ENCODE measurements at places on chromosomes 6 and 20. TPM values are rescaled to one million over a fixed set of nuclear protein-coding genes. Genes with fewer than 3 reads are reported as not detected.

DNA sequence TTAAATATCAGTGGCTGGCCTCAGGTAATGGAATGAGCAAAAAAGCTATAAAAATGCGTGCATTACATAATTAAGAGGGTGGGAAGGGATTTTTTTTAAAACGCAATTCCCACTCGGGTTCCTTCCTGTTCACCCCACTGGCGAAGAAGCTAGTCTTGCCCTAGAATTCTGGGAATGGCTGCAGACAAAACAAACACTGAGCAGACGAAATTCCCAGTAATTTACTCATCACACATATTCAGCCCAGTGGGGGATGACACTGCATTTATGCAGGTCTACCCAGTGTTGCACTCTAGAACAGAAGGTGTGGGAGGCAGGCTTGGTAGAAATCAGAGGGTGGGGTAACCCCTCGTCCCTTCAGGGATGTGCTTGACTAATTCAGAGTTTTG, 2695.0 kb upstream of the DEFB115 start:
- H3K27ac ChIP-seq: peak overlapping the region; percentile 86
- H3K4me3 ChIP-seq: peak overlapping the region; percentile 54
- peaks cover 22% of the 10 kb centered on the region for H3K4me1 ChIP-seq
- peak; percentile 89 for DNase-seq

Gene ENPP1
- polyA plus RNA-seq: 34.2 TPM

Gene LY86
- not detected for polyA plus RNA-seq

- H3K27me3 ChIP-seq: no peaks in the 10 kb centered on the region
- peaks cover 27% of the 10 kb centered on the region for H3K4me1 ChIP-seq
- H3K4me3 ChIP-seq: no peak overlapping the region
- peaks cover 11% of the 10 kb centered on the region for H3K36me3 ChIP-seq
- H3K27ac ChIP-seq: no peak overlapping the region
Measured at GRCh38 chr6:57216235-57217101, 5.6 kb downstream of the RAB23 start.

Gene NR2E1
- polyA plus RNA-seq: not detected

Gene LY6G6F
- not detected for polyA plus RNA-seq

Gene GINS1
- polyA plus RNA-seq: 4.4 TPM

Gene BPIFA2
- not detected for polyA plus RNA-seq

- H3K27me3 ChIP-seq: peaks cover 51% of the 10 kb centered on the region
- peaks cover 6% of the 10 kb centered on the region for H3K4me1 ChIP-seq
- DNase-seq: no peak
- H3K36me3 ChIP-seq: no peaks in the 10 kb centered on the region
Measured at GRCh38 chr6:21665392-21666200, 72.0 kb downstream of the SOX4 start.

DNA sequence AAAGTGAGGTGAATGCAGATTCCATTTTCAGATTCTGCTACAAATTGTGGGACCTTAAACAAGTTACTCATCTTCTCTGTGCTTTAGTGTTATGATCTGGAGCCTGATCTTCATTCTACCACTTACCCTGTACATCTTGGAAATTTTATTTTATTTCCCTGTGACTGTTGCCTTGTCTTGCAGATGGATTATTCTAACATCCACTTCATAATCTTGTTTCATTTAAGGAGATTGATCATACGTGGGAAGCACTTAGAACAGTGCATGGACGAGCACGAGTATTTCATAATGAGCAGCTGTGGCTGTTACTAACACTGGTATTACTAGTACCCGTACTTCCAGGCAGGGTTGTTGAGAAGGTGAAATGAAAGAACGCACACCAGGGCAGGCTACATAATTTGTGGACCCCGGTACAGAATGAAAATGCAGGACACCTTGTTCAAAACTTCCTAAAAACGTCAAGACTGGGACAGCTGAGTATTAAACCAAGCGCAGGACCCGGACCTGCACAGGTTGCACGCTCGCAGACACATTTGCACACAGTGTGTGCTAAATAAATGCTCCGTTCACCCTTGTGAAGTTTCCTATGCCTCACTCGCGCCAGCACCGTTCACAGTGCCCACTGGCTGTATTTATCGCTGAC, 535 bp upstream of the CCDC170 start:
- H3K27ac ChIP-seq: no peak overlapping the region
- peak; percentile 55 for DNase-seq
- H3K36me3 ChIP-seq: no peaks in the 10 kb centered on the region

Gene FBXO9
- 56.5 TPM for polyA plus RNA-seq

DNA sequence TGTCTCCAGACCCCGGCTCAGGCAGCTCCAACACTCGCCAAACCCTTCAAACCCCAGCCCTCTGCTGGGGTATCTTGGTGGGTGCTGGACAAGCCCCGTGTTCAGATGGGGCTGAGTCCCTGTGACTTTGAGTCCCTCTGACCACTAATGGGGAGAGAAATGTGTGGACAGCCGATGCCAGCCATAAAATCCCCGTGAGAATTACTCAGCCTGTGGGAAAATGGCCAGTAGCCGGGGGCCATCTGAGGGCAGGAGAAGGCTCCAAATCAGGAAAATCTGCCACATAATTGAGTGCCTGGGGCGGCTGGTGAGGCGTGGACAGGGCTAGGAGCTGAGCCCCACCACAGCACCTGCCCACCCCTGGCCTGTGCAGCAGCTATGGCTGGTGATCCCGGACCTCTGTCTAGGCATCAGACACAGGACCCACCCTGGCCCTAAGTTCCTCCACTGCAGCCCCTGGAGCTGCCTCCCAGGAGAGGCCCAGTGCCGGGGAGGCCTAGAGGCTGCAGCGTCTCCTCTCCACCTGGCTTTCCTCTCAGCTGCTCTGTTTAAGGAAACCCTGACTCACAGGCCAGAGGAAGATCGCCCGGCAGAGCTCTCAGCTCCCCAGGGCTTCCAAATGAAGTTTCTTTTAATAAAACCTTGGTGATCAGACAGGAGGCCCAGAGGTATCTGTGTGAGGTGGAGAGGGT, 53.7 kb upstream of the SLCO4A1 start:
- peaks cover 21% of the 10 kb centered on the region for H3K4me1 ChIP-seq
- H3K27ac ChIP-seq: no peak overlapping the region
- H3K27me3 ChIP-seq: peaks cover 7% of the 10 kb centered on the region
- H3K36me3 ChIP-seq: no peaks in the 10 kb centered on the region
- H3K4me3 ChIP-seq: no peak overlapping the region

Gene HLA-DRB1
- 0.21 TPM for polyA plus RNA-seq

DNA sequence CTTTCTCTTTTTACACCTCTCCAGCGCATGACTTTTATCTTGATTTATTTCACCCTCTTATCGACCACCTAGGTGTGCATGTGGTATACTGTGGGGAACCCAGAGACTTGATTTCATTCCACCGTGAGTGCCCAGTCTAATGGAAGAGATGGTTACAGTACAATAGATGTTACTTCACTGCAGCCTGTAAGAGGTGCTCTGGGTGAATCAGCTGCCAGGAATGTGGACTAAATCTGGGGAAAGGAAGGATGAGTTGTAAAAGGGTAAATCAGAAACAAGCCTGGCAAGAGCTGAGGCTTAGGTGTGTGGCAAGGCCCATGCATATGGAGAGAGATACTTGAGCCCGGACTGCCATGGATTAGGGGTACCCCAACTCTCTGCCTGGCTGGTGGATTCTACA, 7.4 kb downstream of the STK35 start:
- H3K27ac ChIP-seq: peak overlapping the region; percentile 69
- no peak overlapping the region for H3K4me3 ChIP-seq
- H3K4me1 ChIP-seq: peaks cover 37% of the 10 kb centered on the region

- H3K27ac ChIP-seq: no peak overlapping the region
- H3K4me3 ChIP-seq: no peak overlapping the region
- H3K4me1 ChIP-seq: no peaks in the 10 kb centered on the region
- DNase-seq: no peak
- H3K27me3 ChIP-seq: peaks cover 13% of the 10 kb centered on the region
Measured at GRCh38 chr6:47440719-47441118, 36.9 kb upstream of the CD2AP start.

GRCh38 chr6:105890521-105891244, 195.5 kb upstream of the PRDM1 start:
- H3K27me3 ChIP-seq: no peaks in the 10 kb centered on the region
- H3K27ac ChIP-seq: no peak overlapping the region
- peaks cover 8% of the 10 kb centered on the region for H3K4me1 ChIP-seq

- H3K4me3 ChIP-seq: no peak overlapping the region
- H3K27me3 ChIP-seq: no peaks in the 10 kb centered on the region
- H3K27ac ChIP-seq: no peak overlapping the region
- 0 out of 2 replicates have a peak, but pooled peaks cover 6% of the 10 kb centered on the region for H3K36me3 ChIP-seq
Measured at GRCh38 chr6:142857233-142857761, 87.7 kb downstream of the HIVEP2 start.

Gene COX4I2
- polyA plus RNA-seq: not detected

Gene MATN4
- polyA plus RNA-seq: not detected

DNA sequence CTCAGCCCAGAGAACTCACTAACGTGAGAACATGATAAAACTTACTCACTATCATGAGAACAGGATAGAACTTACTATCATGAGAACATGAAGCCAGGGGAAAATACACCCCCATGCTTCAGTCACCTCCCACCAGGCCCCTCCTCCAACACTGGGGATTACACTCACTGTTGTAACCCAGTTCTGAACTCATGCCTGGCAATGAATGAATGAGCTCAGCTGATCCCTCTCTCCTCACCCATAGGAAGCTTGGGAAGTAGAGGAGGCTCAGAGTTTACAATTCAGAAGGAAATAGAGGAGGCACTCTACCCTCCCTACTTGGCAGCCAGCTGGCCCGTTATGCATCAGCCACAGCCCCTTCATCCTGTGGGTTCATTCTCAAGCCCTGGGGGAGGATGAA, 102.5 kb downstream of the EYA2 start:
- no peaks in the 10 kb centered on the region for H3K36me3 ChIP-seq
- no peak overlapping the region for H3K27ac ChIP-seq
- H3K27me3 ChIP-seq: peaks cover 19% of the 10 kb centered on the region
- DNase-seq: no peak
- H3K4me1 ChIP-seq: no peaks in the 10 kb centered on the region

- no peak overlapping the region for H3K4me3 ChIP-seq
- no peak for DNase-seq
- H3K27ac ChIP-seq: no peak overlapping the region
- H3K27me3 ChIP-seq: no peaks in the 10 kb centered on the region
- H3K4me1 ChIP-seq: 0 out of 2 replicates have a peak, but pooled peaks cover 10% of the 10 kb centered on the region
Measured at GRCh38 chr6:143845033-143845432, 1.9 kb downstream of the LTV1 start.

All from GM23248 (cell line).